Progenitor cell of endocrine pancreas (in vitro differentiated cells): ENCODE measurements at places on chromosomes 5 and 9. TPM values are rescaled to one million over a fixed set of nuclear protein-coding genes. Genes with fewer than 3 reads are reported as not detected.

Gene PCDHB10
- 5.5 and 7.2 TPM in 2 replicates for total RNA-seq

Gene GOLM1
- total RNA-seq = 104 and 112 TPM in 2 replicates

Gene LRRC19
- not detected in 2 replicates for total RNA-seq

Gene HCN1
- 0.14 and 0.24 TPM in 2 replicates for total RNA-seq

Gene RABL6
- total RNA-seq = 129 and 130 TPM in 2 replicates

Gene FOXE1
- 0.29 and 0.38 TPM in 2 replicates for total RNA-seq

Gene SVEP1
- total RNA-seq = 0.26 and 0.42 TPM in 2 replicates

Gene RASGRF2
- 0.62 and 0.69 TPM in 2 replicates for total RNA-seq

Gene HK3
- not detected in 2 replicates for total RNA-seq

Gene CNTNAP3B
- total RNA-seq = 7.0 and 7.4 TPM in 2 replicates

Gene PHYHD1
- total RNA-seq = 19.9 and 21.3 TPM in 2 replicates

Gene MARCOL
- total RNA-seq = not detected in 2 replicates

Gene CEL
- 5.2 and 5.4 TPM in 2 replicates for total RNA-seq

Gene DCTN4
- 68.6 and 73.3 TPM in 2 replicates for total RNA-seq

Gene DRD1
- total RNA-seq = not detected in 2 replicates

Gene PRRC2B
- 416 and 460 TPM in 2 replicates for total RNA-seq

Gene ERMP1
- total RNA-seq = 20.3 and 21.2 TPM in 2 replicates

Gene DPP7
- total RNA-seq = 39.2 and 48.5 TPM in 2 replicates
